Cortex of kidney (tissue), 1 donor: ENCODE measurements at places on chromosomes 11 and 22.

GRCh38 chr11:107018902-107019493 lies 722 bp upstream of the GUCY1A2 start:
- no peak for DNase-seq

DNA sequence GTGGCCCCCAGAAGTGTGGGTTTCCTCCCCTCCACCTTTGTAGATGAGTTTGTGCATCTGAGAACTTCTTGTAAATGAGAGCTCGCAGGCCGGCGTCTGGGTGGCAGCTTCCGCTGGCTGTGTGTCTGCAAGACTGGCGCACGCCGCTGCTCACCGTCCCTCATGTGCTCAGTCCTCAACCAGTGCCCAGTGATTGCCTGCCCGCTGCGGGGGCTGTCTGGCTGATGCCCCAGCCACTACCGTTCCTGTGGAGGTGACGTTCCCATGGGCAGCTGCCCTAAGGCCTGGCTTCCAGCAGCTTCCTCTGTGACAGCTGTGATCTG lies 8.8 kb downstream of the TBX1 start:
- no peak for DNase-seq

GRCh38 chr22:40056559-40056958 lies 61.8 kb downstream of the FAM83F start:
- no peak for DNase-seq

DNA sequence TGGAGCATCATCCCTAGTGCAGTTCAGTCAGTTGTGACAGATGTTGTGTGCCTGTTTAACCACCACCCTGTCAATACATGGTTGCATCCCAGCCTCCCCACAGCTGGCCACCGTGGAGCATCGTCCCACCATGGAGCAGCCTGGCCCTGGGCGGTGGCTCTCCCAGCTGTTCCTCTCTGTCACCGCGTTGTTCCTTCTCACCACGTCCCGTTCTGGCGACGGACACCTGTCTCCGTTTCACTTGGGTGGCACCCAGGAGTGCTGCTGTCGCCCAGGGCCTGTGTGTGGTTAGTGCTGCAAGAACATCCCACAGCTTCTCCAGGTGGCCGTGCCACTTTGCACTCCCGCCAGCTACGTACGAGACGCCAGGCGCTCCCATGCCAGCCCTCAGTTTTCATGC lies 26.5 kb downstream of the MUC6 start:
- DNase-seq = no peak

DNA sequence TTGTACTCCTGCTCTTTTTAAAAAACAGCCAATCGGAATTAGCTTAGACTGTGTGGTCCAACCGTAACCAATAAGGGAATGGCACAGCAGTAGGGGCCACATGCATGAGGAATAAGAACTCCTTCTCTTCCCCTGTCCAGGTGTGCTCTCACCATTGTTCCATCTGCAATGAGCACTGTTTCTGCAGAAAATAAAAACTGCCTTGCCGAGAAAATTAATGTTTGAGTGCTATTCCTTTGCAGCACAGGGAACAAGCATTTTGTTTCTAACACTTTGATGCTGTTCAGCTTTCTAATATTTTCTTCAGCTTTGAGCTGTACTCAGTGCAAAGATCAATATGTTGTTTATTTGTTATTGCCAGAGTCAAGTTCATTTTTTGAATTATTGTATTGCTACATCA lies 57.9 kb downstream of the PIWIL3 start:
- DNase-seq = no peak

- DNase-seq = no peak
Observed at GRCh38 chr11:2173150-2173693, 1.6 kb upstream of the TH start.

DNA sequence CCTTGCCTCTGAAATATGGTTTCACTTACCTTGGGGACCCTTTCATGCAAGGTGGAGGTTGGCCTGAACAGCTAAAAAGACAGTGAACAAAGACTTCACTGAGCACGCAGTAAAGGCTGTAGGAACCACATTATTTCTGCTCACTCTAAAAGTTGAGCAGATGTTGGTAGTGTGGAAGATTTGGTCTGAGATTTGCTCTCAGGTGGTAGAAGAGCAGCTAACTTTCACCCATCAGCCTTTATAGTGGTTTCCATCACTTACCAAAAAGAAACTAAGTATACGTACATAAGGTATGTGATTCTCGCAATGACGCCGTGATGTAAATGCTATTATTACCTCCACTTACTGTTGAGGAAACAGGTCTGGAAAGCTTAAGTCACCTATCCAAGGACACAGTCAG lies 47.3 kb downstream of the PRR5L start:
- no peak for DNase-seq

DNA sequence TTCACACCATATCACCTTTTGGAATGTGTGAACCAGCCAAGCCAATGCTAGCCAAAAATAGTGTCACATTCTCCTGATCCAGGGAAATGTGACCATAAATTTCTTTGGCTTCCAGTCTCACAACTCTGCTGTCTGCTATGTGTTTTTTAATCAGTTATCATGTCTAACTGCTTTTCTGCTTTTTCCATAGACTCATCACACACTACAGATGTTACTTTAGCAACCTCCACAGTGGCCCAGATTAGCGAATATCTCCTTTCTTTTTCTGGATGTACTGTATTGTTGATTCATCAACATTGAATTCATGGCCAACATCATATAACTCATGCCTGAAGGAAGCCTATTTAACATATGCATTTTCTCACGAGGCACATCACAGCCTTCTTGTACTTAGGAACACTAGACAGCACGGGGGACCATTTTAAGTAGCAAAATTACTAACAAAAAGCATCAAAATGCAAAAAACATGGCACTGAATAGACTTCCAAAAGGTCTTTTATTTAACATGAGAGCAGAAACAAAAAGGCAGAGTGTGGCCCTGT lies 73.1 kb upstream of the POU2AF2 start:
- no peak for DNase-seq

- no peak for DNase-seq
Observed at GRCh38 chr22:17201285-17201945, 17.8 kb downstream of the ADA2 start.

GRCh38 chr22:46961591-46962295 lies 199.3 kb downstream of the TBC1D22A start:
- no peak for DNase-seq

GRCh38 chr11:95412074-95412473 lies 181.1 kb upstream of the SESN3 start:
- DNase-seq = no peak

- no peak for DNase-seq
Observed at GRCh38 chr22:25692397-25693267, 49.4 kb upstream of the MYO18B start.

- no peak for DNase-seq
Observed at GRCh38 chr22:22892096-22893052, 4.8 kb downstream of the IGLL5 start.

GRCh38 chr11:60370811-60371298 lies 7.5 kb upstream of the MS4A7 start:
- no peak for DNase-seq

DNA sequence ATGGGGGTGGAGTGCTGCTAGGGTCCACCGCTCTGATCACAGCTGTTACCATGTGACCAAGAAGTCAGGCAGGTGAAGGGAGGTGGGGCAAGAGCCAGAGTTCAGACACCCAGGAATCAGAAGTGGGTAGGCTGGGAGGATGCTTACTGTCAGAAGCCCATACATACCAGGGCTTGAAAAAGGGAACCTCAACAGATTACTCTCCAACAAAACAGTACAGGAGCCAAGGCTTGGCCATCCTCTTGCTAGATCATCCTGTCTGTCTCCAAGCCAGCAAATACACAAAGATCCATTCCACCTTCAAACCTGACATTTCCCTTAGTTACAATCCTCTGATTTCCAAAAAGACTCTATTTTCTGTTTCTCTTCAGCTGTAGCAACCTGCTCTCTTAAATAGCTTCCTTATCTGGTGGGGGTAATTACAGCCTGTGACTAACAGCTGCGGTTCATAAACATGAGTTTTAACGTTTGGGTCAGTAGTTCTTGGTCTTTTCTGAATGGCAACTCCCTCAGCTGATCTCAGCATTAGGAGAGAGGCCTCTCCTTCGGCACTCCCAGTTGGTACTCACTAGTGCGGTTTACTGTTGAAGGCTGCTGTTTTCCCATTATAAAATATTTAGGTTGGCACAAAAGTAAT lies 31.1 kb upstream of the WT1 start:
- DNase-seq = no peak

- no peak for DNase-seq
Observed at GRCh38 chr22:28024422-28024888, 105.4 kb upstream of the PITPNB start.

GRCh38 chr11:76802621-76803020 lies 19.5 kb downstream of the TSKU start:
- DNase-seq = no peak

DNA sequence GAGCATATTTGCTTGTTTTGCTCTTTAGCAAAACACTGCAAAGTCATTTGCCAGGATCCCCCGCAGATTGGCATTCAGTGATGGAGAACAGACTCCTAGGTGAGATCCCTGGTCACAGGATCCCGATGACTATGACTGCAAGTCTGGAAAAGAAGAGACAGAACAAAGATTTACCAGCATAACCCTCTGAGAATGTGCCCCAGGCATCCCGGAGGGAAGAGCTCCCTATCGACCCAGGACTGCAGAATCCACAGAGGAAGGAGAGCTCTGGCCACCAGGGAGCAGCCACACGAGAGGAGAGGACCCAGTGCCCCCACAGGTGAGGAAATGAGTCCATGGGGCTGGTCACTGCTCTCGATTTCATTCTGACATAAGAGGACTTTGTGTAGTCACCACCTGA lies 105.2 kb downstream of the ZNF280B start:
- no peak for DNase-seq

GRCh38 chr22:41286639-41287091 lies 678 bp upstream of the RANGAP1 start:
- no peak for DNase-seq

- no peak for DNase-seq
Observed at GRCh38 chr22:41048791-41049717, 43.3 kb upstream of the EP300 start.

- DNase-seq = no peak
Observed at GRCh38 chr11:33273656-33274055, 16.5 kb downstream of the HIPK3 start.

GRCh38 chr11:47631473-47631872 lies 10.9 kb downstream of the MTCH2 start:
- no peak for DNase-seq

GRCh38 chr11:130071211-130071712 lies 1.6 kb downstream of the APLP2 start:
- DNase-seq = no peak

DNA sequence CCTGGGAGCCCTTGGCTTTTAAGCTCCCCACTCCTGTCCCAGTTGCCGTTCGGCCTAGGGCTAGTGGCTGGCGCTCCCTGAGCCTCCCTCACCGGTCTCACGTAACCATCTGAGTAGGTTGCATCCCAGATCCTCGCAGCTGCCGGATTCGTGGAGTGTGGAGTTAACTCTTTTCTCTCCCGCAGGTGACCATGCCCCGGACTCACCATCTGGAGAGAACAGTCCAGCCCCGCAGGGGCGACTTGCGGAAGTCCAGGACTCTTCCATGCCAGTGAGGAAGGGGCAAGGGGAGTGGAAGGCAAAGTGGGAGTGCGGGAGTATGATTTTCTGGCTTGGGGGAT lies 902 bp downstream of the MUS81 start:
- DNase-seq = no peak

DNA sequence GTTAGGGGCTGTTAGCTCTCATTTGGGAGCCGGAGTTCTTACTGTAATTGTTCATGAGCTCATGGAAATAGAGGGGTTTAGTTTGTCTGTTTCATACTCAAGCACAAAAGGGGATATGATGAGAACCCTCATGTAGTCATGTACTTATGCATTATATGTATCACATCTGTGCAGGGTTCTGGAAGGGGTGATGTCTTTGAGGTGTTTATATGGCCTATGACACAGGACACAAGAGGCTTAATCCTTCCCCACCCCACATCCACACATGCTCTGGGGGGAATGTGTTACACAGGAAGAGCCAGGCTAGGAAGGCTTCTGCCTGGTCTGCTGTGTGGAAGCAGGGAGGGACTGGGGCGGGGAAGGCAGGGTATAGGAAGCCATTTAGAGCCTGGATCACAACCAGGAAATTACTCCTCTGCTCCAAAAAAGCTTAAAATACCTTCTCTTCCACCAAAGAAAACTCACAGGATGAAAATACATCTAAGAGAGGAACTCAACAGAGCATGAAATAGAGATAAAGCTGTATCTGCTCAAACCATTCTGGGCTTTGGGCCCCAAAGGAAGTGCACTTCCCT lies 316.1 kb downstream of the TMEM135 start:
- DNase-seq = no peak

- no peak for DNase-seq
Observed at GRCh38 chr11:118448294-118448693, 12.0 kb downstream of the KMT2A start.

DNA sequence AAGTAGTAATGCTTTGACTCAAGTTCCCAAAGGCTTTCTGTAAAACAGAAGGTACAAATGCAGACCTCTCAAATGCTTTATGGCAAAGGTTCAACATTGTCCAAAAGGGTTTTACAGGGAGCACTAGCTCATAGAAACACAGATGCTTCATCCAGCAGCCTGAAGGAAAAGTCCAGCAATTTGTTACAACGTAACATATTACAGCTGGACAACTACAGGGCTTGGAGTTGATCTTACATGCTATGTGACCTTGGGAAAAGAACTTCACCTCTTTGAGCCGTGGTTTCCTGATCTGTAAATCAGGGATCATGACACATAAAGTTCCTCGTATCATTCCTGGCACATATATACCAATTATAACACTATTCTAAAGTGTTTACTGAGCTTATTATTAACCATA lies 84.9 kb downstream of the DDIAS start:
- DNase-seq = no peak

DNA sequence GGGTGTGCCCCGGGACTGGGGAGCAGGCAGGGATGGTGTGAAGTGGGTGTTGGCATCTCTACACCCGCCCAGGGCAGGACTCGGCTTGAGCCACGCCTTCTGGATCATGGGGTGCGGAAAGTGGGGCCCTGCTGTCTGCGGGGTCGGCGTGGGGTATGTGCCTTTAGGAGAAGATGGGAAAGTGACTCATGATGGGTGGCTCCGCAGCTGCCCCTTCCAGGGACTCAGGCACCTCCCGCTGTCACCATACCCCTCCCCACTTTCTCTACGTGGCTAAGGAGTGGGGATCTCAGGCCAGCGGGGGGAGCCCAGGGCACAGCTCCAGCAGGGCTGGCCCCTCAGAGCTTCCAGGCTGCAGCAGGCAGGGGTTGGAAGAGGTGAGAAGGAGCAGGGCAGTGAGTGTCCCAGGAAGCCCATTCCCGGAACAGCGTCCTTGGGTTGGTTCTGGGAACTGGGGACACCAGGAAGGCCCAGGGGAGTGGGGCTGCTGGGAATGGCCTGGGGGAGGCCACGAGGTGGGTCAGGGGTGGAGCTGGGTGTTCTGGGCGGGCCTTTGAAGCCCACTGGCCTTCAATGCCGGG lies 102.9 kb upstream of the FGF3 start:
- no peak for DNase-seq

GRCh38 chr11:68042219-68043028 lies 3.6 kb downstream of the TCIRG1 start:
- no peak for DNase-seq
